HFF-Myc (cell line): ENCODE measurements at places on chromosomes 5 and 9.

DNA sequence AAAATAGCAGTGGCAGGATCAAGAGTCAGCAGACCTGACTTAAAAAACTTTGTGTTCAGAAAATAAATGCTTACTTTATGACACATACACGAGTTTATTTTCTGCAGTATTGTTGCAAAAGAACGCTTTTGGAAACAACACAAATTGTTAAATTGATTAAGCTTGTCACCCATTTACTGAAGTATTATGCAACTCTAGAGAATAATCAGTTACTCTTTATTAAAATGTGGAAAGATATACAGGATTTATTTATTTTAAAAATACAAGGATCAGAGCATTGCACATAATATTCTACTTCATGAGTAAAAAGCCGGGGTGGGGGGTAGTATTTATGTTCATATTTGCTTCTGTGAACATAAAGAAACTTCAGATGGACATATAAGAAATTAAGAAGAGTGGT, 20.0 kb downstream of the FYB1 start:
- DNase-seq, result no peak

- DNase-seq, result no peak
These were observed 29.2 kb downstream of the PCDHGC5 start for GRCh38 chr5:141517880-141518617.

- no peak for DNase-seq
These were observed 18.4 kb upstream of the SCGB3A2 start for GRCh38 chr5:147859962-147860640.

GRCh38 chr5:58088941-58089340, 370.9 kb downstream of the PLK2 start:
- no peak for DNase-seq

DNA sequence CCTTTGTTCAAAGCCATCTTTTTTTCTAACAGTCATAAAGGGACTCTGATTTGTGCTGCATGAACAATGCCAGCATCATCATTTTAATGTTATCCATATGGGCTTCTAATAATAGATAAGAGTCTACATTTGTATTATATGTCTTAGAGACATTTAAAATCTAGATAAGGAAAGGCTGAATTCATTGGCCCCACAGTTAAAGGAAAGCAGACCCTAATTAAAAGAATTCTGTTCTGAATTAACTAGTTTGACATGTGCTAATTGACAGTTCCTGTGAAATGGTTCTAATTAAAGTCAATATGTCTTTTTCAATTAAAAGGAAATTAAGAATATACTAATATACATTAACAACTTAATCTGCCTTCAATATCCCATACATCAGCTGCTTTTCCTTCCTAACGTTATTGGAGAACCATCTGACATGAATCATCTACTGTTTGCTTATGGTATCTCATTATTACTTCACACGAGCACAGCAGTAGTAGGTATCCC, 104.7 kb downstream of the NR2F1-AS1 start:
- DNase-seq, result no peak

DNA sequence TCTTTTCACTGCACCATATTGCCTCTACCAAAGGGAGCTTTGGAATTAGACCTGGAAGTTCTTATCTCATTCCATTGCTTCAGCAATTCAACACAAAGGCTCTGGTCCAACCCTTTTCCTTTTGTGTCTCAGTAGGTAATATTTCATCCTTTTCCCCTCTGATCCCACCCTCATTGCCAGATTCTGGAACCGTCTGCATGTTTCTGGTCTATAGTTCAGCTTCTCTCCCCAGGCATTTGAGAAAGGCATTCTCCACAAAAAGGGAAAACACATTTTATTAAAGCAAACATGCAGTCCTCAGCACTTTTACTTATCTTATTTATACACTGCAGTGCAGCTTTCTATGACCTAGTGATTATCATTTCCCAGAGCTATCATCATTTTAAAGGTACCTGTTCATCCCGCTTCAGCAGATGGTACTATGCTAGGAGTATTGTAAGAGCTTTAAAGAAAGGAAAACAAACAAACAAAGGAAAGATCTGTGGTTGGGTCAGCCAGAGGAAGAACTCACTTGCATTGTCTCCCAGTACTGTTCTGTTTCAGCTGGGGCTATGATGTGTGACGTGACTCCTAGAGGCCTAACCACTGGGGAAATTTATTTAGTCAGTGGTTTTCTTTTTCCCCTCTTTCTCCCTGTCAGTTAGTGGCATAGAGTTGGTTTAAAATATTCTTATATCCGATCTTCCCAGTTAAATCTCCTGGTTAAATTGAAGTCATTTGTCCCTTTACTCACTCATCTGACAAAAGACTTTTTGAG, 269.2 kb downstream of the TMEM38B start:
- DNase-seq, result no peak

GRCh38 chr9:36318212-36318802, 60.1 kb upstream of the GNE start:
- no peak for DNase-seq

DNA sequence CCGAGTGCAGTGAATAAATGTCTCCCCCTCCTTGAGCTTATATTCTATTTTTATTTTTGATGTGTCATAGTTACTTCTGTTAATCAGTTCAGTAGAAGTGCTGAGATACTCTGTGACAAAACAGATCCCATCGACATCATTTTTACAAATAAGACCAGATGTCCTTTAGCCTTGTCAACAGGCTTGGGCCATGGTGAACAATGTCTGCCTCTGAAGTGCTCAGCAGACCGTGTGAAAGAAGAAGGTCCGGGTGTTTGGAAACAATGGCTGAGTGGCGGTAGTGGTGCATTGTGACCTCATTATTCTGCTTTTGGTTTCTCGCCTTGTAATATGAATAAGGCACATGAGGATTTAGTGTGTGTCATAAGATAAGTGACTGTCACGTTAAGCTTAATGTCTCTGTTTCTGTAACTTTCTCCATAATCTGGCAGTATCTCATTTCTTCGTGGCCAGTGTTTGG, 71.2 kb downstream of the SYK start:
- no peak for DNase-seq

DNA sequence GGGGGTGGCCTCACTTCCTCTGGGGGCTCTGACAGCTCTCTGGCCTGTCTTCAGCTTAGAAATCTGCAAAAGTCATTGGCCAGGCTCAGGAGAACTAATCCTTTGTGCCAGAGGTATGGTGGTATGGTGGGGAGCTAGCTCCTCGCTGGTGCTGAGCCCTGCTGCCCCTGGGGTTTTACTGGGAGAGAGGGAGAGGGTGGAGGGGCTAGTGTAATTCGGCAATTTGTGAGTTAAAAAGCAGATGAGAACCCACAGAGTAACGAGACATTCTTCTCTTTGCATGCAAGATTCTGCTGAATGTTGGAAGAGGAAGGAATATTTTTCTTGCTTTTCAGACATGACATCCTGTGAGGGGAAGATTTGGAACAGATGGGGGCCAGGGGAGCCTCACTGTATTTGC, 65.5 kb upstream of the SPRY4 start:
- DNase-seq, result no peak
